ENCODE measurements at places on chromosomes 6 and 20. TPM values are rescaled to one million over a fixed set of nuclear protein-coding genes. Genes with fewer than 3 reads are reported as not detected.

PREP gene
- 19.2 TPM for total RNA-seq

GJA10 gene
- total RNA-seq, result not detected

ZSCAN23 gene
- 0.98 TPM for total RNA-seq

BACH2 gene
- 6.4 TPM for total RNA-seq

TCF15 gene
- total RNA-seq, result not detected

PRDM13 gene
- total RNA-seq, result not detected

MCHR2 gene
- total RNA-seq, result not detected

ENPP5 gene
- total RNA-seq, result 2.5 TPM

DDO gene
- not detected for total RNA-seq

DNA sequence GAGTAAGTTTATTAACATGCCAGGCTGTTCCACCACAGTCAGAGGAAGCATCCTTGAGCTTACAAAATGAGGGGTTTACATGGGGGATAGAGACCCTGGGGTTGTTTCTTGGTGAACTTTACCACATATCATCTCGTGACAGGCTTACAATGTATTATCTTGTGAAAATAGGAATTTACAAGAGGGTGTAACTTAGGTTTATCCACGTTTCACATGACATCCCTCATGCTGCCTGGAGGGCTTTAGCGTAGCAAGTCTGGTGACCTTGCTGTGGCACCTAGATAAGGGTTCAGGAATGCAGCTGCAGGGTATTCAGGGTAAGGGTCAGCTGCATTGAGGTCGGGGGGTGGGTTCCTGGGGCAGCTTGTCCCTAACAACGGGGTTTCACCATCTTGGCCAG, 154.6 kb upstream of the ARG1 start:
- no peak overlapping the region for H3K27ac ChIP-seq
- H3K27me3 ChIP-seq, result no peaks in the 10 kb centered on the region
- H3K4me1 ChIP-seq, result no peaks in the 10 kb centered on the region
- H3K4me3 ChIP-seq, result no peak overlapping the region
- DNase-seq, result no peak
- no peaks in the 10 kb centered on the region for H3K36me3 ChIP-seq

- DNase-seq, result no peak
- H3K27me3 ChIP-seq, result no peaks in the 10 kb centered on the region
- no peaks in the 10 kb centered on the region for H3K4me1 ChIP-seq
- H3K4me3 ChIP-seq, result no peak overlapping the region
- peaks cover 16% of the 10 kb centered on the region for H3K36me3 ChIP-seq
- no peak overlapping the region for H3K27ac ChIP-seq
These were observed 35.7 kb downstream of the UBR2 start for GRCh38 chr6:42599558-42599957.

GRCh38 chr20:3081641-3082040, 2.9 kb downstream of the AVP start:
- H3K27ac ChIP-seq, result no peak overlapping the region
- peaks cover 25% of the 10 kb centered on the region for H3K4me1 ChIP-seq
- no peaks in the 10 kb centered on the region for H3K36me3 ChIP-seq

GRCh38 chr6:28977341-28978132, 27.6 kb downstream of the ZNF311 start:
- no peaks in the 10 kb centered on the region for H3K27me3 ChIP-seq
- H3K36me3 ChIP-seq, result no peaks in the 10 kb centered on the region
- peak overlapping the region; percentile 15 for H3K4me3 ChIP-seq
- H3K4me1 ChIP-seq, result peaks cover 10% of the 10 kb centered on the region

GRCh38 chr20:4283016-4283415, 267.7 kb upstream of the RNF24 start:
- H3K4me1 ChIP-seq, result no peaks in the 10 kb centered on the region
- H3K4me3 ChIP-seq, result no peak overlapping the region
- no peaks in the 10 kb centered on the region for H3K27me3 ChIP-seq
- no peak for DNase-seq
- no peak overlapping the region for H3K27ac ChIP-seq

DNA sequence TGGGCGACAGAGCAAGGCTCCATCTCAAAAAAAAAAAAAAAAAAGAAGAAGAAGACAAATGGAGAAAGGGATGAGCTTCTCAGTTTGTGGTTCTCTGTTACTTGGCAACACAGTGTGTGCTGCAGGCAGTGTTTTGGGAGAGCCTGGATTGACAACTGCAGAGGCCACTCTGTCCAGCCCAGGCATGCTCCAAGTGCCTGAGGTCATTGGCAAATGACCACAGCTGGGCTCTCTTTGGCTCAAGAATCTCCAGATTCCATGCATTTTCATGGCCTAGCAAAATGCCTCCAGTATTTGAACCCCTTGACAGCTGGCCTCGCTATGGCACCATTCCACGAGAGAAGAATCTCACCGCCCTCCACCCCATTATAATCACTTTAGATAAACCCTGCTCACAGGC, 126.2 kb downstream of the ANKRD60 start:
- no peak overlapping the region for H3K4me3 ChIP-seq
- no peaks in the 10 kb centered on the region for H3K27me3 ChIP-seq
- no peak overlapping the region for H3K27ac ChIP-seq
- no peak for DNase-seq
- no peaks in the 10 kb centered on the region for H3K36me3 ChIP-seq

DNA sequence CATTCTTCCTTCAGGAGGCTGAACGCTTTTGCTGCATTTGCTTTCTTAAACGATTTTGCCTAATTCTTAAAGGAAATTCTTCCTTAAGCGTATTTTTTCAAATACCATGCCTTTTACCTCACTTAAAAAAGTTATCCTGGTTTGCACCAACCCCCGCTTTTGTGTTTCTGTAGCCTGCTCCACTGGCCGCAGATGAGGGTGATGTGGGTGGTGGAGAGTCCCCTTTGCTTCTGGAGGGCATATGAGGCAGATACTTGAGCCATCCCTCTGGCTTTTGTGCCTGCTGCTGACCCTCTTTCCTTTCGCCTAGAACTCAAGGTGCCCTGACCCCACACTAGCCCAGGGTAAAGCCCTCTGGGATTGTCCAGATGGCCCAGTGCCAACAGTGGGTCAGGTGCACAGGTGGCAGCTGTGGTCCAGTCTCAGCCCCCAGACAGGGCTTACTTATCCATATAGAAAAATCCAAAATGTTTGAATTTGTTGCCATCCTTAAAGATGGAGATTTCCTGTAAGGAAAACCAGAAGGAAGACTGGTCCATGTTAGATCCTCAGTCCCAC, 43.9 kb downstream of the SPATA2 start:
- no peak overlapping the region for H3K4me3 ChIP-seq
- no peak overlapping the region for H3K27ac ChIP-seq
- H3K27me3 ChIP-seq, result no peaks in the 10 kb centered on the region
- H3K36me3 ChIP-seq, result no peaks in the 10 kb centered on the region
- no peaks in the 10 kb centered on the region for H3K4me1 ChIP-seq
- DNase-seq, result no peak

DNA sequence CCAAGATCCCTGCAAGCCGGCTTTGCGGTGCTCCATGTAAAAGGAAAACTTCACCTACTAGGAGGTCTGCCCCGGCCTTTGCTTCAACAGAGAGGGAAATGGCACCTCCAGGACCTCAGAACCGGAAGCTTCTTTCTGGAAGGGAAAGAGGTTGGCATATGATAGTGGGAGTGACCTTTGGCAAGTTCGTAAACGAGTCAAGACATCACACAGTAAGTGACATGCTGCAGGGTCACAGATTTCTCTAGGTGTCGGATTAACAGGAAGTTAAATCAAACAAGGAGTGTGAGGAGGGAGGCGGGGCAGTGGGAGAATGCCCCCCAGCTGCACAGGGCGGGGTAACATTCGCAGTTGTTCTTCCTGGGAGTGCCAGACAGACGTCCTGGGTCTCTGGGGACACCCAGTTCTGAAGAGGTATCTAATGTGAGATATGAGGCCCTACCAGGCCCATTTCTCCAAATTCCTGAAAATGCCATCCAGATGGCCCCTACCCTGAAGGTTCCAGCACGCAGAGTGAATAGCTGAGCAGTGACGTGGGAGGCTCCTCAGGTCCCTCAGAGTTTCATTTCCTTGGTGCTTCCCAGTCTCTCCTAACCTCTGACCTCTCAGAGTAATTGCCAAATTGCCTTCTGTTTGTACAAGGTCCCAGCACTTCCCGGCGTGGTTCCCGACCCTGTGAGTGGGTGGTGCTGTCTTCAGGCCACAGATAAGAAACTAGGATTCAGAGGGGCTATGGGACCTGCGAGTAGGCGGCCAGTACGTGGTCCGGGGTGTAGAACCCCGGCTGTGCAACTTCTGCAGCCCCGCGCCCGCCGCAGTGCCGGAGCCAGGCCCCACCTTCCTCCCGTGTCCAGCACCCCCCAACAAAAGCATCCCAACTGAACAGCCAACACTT, 1.9 kb downstream of the RRBP1 start:
- H3K4me1 ChIP-seq, result peaks cover 52% of the 10 kb centered on the region
- peak overlapping the region; percentile 73 for H3K4me3 ChIP-seq
- peaks cover 8% of the 10 kb centered on the region for H3K36me3 ChIP-seq
- DNase-seq, result no peak
- peak overlapping the region; percentile 95 for H3K27ac ChIP-seq
- H3K27me3 ChIP-seq, result no peaks in the 10 kb centered on the region

- H3K27me3 ChIP-seq, result no peaks in the 10 kb centered on the region
- no peak for DNase-seq
- no peak overlapping the region for H3K27ac ChIP-seq
- H3K36me3 ChIP-seq, result no peaks in the 10 kb centered on the region
- no peaks in the 10 kb centered on the region for H3K4me1 ChIP-seq
These were observed 176.7 kb downstream of the HACE1 start for GRCh38 chr6:104682722-104683643.

DNA sequence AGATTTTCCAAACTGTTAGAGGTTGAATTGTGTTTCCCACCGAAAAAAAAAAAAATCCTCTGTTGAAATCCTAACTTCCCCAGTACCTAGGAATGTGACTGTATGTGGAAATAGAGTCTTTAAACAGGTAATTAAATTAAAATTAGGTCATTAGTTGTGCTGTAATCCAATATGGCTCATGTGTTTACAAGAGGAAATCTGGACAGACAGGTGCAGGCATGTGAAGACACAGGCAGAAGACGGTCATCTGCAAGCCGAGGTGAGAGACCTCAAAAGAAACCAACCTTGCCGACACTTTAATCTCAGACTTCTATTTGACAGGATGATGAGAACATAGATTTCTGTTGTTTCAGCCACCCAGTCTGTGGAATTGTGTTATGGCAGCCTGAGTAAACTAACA, 28.6 kb upstream of the EZR start:
- H3K4me1 ChIP-seq, result peaks cover 14% of the 10 kb centered on the region
- H3K4me3 ChIP-seq, result no peak overlapping the region
- no peak overlapping the region for H3K27ac ChIP-seq
- no peaks in the 10 kb centered on the region for H3K27me3 ChIP-seq
- no peak for DNase-seq
- no peaks in the 10 kb centered on the region for H3K36me3 ChIP-seq

DNA sequence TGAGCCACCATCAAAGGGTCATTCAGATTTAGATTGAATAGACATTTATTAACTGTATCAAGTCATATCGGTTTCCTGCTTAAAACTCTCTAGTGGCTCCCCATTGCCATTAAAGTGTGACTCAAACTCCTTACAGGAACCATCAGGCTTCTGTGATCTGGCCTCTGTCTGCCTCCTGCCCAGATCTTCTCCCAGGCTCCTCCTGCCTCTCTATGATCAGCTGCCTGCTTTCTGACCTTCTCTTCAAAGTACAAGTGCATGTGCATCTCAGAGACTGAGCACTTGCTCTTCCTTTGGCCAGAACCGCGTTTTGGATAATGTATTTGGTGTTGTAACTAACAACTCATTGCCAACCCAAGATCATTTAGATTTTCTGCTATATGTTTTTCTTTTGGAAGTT, 52.7 kb downstream of the IL20RA start:
- H3K27me3 ChIP-seq, result no peaks in the 10 kb centered on the region
- H3K36me3 ChIP-seq, result no peaks in the 10 kb centered on the region
- H3K4me3 ChIP-seq, result no peak overlapping the region
- peaks cover 16% of the 10 kb centered on the region for H3K4me1 ChIP-seq

- no peaks in the 10 kb centered on the region for H3K36me3 ChIP-seq
- H3K27me3 ChIP-seq, result no peaks in the 10 kb centered on the region
- peaks cover 19% of the 10 kb centered on the region for H3K4me1 ChIP-seq
- no peak overlapping the region for H3K4me3 ChIP-seq
- no peak for DNase-seq
These were observed 28.4 kb downstream of the SYNJ2 start for GRCh38 chr6:158009935-158010585.

DNA sequence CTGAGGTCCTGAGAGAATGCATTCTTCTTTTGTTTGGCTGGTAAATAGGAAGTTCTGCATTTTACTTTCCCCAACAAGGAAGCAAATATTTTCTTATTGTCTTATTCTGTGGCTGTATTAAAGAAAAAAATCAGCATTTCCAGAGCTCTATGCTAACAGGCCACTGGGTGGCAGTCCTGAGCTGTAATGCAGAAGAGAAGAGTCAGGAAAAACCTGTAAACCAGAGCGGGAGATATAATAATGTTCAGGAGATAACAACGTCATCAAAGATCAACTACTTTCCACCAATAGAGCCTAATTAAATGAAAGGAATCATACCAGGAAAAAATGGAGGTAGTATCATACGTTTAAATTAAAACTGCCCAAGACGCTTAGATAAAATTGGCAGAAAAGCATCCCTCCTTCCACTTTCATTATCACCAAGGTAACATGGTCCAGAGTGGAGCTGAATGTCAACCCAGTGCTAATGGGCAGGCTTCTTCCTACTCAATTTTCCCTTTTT, 55.6 kb upstream of the CARMIL1 start:
- H3K4me3 ChIP-seq, result peak overlapping the region; percentile 24
- H3K36me3 ChIP-seq, result no peaks in the 10 kb centered on the region
- no peak for DNase-seq
- H3K27me3 ChIP-seq, result no peaks in the 10 kb centered on the region
- H3K4me1 ChIP-seq, result peaks cover 6% of the 10 kb centered on the region

- DNase-seq, result no peak
- no peaks in the 10 kb centered on the region for H3K27me3 ChIP-seq
- H3K36me3 ChIP-seq, result no peaks in the 10 kb centered on the region
- no peak overlapping the region for H3K27ac ChIP-seq
- no peak overlapping the region for H3K4me3 ChIP-seq
These were observed 171.9 kb upstream of the PRND start for GRCh38 chr20:4549711-4550259.

- H3K27me3 ChIP-seq, result no peaks in the 10 kb centered on the region
- H3K27ac ChIP-seq, result no peak overlapping the region
- no peak overlapping the region for H3K4me3 ChIP-seq
- H3K36me3 ChIP-seq, result no peaks in the 10 kb centered on the region
- DNase-seq, result no peak
These were observed 11.5 kb upstream of the RPS6KA2 start for GRCh38 chr6:166638573-166638964.

- H3K27me3 ChIP-seq, result no peaks in the 10 kb centered on the region
- no peak for DNase-seq
- H3K4me1 ChIP-seq, result no peaks in the 10 kb centered on the region
- H3K4me3 ChIP-seq, result no peak overlapping the region
- H3K36me3 ChIP-seq, result no peaks in the 10 kb centered on the region
- no peak overlapping the region for H3K27ac ChIP-seq
These were observed 455.1 kb upstream of the CITED2 start for GRCh38 chr6:139829576-139829975.

DNA sequence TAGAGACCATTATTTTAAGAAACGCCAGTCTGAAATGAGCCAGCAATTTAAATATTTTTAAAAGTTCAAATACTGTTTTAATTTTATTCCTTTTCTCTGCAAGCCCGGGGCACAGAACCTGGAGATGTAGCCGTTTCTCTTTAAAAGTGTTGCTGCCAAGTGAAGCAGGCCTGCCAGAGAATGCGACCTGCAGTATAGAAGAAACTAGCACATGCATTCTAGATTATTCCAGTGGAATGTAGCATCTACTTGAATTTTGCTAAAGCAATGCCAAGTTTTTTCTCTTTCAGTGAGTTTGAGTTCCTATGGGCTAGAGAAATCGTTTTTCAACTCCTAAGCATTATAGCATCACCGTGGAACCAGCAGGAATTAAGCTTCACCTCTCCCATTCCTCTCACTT, 101.3 kb downstream of the QRSL1 start:
- no peaks in the 10 kb centered on the region for H3K27me3 ChIP-seq
- no peak overlapping the region for H3K4me3 ChIP-seq
- no peak overlapping the region for H3K27ac ChIP-seq
- no peak for DNase-seq
